ENCODE measurements at places on chromosomes 5 and 9.
A peak's percentile ranks its signal among the peaks of the same experiment; 100 is the strongest.

DNA sequence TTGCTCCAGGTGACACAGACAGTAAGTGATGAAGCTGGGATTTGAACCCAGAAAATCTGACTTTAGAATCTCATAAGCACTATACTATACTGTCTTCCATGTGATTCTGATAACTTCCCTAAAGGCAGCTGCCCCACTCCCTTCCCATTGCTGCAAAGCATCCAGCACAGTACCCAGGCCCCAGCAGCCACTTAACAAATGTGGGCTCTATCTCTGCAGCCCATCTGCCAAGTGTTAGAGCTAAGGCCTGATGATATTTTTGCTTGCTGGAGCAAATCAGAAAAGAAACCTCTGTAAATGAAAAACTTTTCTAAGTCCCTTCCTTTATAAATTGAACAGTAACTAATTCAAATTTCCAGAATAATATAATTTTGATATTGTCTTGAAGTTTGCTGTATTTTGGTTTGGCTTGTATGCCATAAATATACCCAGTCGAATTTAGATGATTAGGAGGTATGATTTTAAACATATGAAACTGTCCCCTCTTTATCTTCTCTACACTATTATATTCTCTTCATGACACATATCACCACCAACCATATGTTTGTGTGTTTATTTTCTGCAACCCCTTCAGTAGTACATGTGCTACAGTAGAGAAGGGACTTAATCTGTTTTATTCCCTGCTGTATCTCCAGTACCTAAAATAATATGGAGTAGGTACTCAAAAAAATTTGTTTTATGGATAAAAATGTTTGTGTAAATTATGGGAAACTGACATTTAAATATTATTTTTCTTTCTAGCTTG is 63.8 kb downstream of the SMIM15 start:
- DNase-seq, result no peak

GRCh38 chr5:139835656-139836055 is 40.0 kb downstream of the PSD2 start:
- no peak for DNase-seq

DNA sequence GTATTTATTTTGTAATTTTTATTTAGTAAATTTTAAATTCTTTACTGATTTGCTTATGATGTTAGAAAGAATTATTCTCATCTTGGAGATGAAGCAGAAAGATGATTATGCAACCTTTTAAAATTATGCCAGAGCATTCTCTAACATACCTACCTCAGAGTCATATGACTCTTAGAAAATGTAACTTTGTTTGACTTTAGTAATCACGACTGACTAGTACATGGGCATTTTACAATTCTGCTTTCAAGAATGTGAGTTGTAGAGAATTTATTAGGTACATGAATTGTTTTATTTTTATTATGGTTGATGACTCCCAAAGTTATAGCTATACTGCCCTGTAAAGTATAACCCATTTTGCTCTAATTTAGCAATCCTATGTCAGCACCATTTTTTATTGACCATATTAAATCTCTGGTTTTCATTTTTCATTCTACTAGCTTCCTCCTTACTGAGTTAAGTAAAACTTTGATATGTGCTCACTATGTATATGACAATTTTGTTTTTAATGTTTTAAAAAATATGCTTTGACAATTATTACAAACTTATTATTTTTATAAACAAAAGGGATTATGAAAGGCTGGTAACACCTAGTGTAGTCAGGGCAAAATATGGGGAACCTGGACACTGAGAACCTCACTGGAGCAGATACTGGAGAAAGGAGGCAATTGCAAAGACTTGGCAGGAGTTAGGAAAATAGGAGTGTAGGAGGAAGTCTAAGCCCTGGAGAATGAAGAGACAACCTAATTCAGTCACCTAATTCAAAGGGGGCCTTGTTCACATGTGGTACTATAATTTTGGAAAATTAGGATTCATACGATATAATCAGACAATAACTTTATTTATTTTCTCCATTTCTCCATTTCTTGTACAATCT is 249.7 kb upstream of the DAB2 start:
- DNase-seq, result no peak

- DNase-seq, result no peak
Observed at GRCh38 chr5:26009742-26010141, 1028.6 kb downstream of the CDH9 start.

GRCh38 chr5:81424728-81425127 is 30.8 kb upstream of the ACOT12 start:
- DNase-seq, result no peak

- no peak for DNase-seq
Observed at GRCh38 chr9:93172666-93173364, 11.1 kb upstream of the WNK2 start.

DNA sequence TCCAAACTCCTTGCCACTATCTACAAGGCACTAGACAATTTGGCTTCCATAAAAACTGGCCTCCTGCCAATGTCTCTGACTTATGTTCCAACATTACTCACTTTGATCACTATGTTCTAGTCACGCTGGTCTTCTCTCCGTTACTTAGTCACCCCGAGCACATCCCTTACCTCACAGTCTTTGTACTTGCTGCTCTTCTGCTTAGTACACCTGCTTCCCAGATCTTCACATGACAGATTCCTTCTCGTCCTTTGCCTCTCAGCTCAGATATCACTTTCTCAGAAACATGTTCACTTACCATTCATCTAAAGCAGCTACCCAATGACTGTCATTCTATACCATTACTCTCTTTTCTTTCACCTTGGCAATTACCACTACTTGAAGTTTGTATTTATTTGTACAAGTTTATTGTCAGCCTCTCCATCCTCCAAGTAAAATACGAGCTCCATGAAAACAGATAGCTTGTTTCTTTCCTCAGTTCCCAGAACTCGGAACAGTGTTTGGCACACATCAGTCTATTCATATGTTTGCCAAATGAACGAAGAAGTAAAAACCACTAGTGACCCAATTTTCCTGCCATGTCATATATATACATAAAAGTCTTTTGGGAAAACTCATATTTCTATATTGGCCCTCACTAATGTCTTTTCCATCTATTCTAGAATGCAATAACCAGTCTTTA is 5.9 kb upstream of the SLC22A5 start:
- peak; percentile 94 for DNase-seq

DNA sequence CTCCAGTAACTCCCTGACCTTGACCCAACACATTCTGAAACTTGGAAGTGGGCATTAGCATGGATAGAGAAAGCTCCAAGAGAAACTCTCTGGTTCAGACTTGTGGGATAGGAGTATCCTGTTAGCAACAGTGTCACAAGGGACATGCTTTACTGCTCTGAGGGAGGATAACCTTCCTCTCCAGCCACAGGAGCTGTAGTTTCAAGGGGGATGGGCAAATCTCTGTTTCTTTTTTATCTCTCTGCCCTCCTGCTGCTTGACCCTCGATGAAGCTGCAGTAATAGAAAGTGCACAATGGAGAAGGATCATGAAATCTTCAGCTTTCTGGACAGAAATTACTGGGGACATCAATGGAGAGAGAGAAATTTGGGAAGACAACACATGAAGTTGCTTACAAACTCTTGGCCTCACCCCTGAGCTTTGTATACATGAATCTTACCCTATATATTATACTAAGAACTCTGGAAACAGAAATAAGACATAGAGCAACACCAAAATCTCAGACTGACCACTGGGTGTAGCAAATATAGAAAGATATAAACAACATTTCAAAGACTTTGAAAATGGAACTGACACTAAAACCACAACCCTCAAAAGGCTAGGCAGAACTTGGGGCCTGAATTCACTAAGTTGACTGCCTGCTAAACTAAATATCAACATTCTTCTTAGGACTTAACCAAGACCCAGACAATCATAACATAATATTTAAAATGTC is 471.0 kb upstream of the MEF2C start:
- DNase-seq, result no peak

DNA sequence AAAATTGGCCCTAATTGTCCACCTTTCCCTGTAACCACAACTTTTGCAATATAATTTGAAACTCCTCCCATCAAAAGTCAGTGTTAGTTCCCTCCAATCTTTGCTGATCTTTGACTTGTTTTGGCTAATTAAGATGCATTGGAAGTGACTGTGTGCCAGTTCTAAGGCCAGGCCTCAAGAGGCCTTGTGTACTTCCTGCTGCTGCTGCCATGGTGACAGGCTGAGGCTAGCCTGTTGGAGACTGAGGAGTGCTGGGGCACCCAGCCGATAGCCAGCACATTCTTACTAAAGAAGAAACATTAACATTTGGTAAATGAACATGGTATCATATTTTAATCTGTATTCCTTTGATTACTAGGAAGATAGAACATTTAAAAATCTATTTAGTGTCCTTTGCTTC is 86.5 kb downstream of the SREK1 start:
- DNase-seq, result peak; percentile 33

DNA sequence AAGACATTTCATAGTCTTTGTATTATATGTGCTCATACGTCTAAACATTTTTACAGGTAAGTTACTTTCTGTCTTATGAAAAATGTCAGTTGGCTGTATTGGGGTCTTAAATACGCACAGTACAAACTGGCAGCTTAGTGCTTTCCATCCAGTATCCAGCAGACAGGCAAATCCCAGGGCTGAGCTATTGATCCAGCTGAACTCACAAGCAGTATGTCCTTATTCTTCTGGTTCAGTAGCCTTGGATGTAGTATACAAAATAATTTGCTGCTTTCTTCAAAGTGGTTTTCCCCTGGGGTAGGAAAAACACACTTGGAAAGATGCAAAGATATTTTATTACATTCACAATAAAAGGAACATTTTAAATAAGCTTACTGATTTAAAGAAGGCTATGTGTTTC is 617.2 kb downstream of the NR2F1-AS1 start:
- DNase-seq, result no peak

- DNase-seq, result no peak
Observed at GRCh38 chr9:93156475-93157008, 22.5 kb upstream of the NINJ1 start.

GRCh38 chr9:89942643-89943042 is 337.8 kb downstream of the GADD45G start:
- no peak for DNase-seq

DNA sequence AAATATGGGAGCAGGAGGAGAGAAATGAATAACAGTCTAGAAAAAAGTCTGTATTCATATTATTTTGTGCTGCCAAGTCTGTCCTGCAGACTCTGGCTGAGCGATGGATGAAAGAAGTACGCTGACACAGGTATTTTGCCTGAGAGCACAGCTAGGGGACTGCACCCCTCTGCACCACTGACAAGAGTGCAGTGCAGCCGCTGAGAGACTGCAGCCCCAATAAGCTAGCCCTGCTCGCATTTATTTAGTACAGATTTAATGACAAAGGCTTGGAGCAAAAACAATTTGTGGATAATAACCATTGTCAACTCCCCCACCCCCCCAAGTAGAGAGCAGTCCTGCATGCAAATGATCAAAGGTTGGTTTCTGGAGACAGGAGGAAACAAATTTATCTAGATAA is 13.3 kb upstream of the MRPS30 start:
- DNase-seq, result no peak

GRCh38 chr5:154966081-154966841 is 25.4 kb downstream of the MRPL22 start:
- DNase-seq, result no peak

- peak; percentile 64 for DNase-seq
Observed at GRCh38 chr5:34687269-34688011, 31.3 kb downstream of the RAI14 start.

GRCh38 chr9:84189904-84190303 is 150.7 kb downstream of the SLC28A3 start:
- no peak for DNase-seq

DNA sequence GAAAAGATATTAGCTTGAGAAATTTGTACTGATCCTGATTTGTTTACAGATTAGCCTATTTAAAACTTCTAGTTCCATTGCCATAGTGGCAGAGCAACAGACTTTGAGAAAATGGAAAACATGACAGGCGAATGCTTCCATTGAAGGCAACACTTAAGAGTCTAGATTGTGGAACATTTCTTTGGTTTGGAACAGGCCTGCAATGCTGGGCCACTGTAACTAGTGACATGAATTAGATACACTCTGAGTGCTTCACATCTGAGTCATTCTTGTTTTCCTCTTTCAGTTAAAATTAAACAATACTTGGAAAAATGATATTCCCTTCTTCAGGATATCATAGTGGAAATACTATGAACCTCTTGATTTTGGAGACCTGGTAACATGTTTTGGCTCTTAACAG is 453.6 kb upstream of the TUSC1 start:
- DNase-seq, result peak; percentile 11

DNA sequence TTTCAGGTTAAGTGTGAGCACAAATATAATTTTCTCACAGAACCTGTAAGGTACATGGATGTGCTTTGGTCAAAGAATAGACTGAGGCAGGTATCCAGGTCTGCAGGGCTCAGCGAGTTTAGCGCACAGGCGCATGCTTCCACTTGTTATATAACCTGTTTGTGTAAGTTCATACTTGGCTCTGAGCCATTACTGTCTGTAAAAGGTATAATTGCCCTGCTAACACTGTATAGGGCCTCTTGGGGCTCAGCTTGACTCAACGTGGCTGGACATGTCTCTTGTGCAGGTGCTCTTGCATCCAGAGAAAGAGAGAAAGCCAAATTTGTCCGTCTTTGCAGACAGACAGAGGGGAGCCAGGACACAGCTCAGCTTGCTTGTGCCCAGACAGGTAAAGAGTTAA is 759.6 kb downstream of the MTRR start:
- DNase-seq, result no peak
